GM03348 (cell line): ENCODE measurements at places on chromosomes 1 and 21.
A peak's percentile ranks its signal among the peaks of the same experiment; 100 is the strongest.

- no peak for DNase-seq
Observed at GRCh38 chr1:155192346-155193274, 15.1 kb downstream of the THBS3 start.

GRCh38 chr1:54404939-54405897 is 976 bp downstream of the SSBP3 start:
- peak; percentile 58 for DNase-seq

- DNase-seq, result peak; percentile 90
Observed at GRCh38 chr1:201562659-201563405, 23.9 kb downstream of the NAV1 start.

DNA sequence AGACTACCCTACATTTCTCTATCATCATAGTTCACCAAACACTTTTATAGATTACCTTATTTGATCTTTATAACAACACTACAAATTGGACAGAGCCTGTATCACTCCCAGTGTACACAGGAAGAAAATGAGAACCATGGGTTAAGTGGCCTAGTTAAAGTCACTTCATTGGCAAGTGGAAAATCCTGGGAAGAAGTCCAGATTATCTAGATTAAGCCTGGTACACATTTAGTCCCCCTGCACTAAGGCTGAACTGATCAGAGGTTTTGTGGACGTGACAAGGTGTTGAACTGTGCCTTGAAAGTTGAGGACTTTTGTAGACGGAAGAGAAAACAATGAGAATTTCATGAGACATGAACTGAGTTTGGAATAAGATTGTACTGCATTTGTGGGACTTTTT is 7.5 kb upstream of the USH2A start:
- DNase-seq, result no peak
